ENCODE measurements at places on chromosomes 2 and 18.

DNA sequence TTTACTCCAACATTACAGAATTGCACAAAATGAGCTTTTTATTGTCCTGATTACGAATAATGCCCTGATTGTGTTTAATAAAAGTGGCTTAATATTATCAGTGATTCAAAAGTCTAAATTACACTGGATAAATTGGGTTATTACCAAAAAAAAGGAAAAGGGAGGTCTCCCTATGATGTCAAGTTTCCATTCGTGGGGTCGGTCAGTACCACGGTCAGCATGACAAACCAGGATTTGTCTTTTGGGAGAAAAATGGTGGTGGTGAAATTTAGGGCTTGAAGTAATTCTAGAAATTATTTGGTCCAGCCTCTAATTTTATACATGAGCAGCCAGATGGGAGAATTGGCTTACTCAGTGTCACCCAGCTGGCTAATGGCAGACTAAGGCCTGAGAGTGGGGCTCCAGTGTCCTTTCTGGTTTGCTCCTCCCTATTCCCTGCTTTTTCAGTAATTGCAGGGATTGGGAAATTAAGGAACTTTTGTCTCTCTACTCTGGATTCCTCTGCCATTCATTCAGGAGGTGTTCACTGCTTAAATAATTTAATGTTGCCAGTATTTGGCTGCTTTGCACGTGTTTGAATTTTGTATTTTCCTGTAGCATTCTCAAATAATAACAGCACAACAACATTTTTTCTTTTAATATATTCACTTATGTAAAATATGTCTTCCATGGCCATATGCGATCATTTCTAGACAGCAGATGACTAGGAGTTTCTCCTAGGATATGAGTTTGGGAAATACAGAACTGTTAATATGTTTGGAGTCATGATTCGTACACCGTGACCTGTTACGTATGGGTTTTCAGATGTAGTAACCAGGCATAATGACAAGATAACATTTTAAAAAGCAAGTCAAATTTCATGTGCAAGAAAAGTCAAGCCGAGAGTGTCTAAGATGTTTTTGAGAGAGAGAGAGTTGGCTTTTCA lies 128.9 kb upstream of the NOSTRIN start:
- no peak for DNase-seq

- DNase-seq = no peak
Observed at GRCh38 chr2:176851889-176852483, 360.6 kb upstream of the HNRNPA3 start.

DNA sequence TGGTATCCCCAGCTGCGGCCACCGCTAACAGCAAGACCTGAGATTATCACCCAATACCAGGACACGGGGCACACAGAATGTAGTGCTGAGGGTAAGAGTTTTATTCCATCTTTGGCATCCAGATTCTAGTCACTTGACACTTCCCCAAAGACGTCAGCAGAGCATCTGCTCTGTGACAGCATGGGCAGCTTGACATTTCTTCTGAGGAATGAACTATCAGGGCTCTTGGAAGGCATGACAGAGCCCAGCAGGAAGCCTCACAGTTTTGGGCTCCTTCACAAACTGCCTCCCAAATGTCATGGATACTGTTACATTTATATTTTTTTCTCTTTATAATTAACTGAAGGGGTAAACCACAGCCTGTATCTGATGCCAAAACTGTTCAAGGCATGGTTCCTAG lies 1010.7 kb downstream of the TDRD15 start:
- DNase-seq = no peak

GRCh38 chr2:7449298-7449697 lies 532.1 kb downstream of the RNF144A start:
- no peak for DNase-seq

DNA sequence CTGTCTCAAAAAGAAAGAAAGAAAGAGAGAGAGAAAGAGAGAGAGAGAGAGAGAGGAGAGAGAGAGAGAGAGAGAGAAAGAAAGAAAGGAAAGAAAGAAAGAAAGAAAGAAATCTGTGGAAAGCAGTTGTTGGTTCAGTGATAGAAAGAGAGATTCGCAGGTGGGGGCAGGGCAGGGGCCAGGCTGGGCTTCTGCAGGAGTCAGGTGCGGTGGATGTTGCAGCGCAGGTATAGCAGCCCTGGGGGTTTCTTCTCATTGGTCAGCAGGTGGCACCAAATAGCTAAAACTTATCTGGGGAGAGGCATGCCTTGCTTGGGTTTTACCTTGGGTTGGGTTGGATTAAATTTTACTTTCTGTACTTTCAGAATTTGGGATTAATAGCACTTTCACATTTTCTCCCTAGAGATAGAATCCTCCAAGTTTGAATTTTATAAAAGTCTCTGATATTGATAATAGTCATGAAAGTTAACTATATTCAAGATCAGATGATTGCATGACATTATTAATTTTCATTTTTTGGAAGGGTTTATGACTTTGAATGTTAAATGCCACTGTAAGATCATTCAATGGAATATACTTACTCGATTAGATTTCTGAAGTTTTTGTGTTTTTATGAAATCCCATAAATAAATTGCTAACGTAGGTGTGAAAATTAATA lies 66.6 kb downstream of the SPTBN1 start:
- peak; percentile 56 for DNase-seq

DNA sequence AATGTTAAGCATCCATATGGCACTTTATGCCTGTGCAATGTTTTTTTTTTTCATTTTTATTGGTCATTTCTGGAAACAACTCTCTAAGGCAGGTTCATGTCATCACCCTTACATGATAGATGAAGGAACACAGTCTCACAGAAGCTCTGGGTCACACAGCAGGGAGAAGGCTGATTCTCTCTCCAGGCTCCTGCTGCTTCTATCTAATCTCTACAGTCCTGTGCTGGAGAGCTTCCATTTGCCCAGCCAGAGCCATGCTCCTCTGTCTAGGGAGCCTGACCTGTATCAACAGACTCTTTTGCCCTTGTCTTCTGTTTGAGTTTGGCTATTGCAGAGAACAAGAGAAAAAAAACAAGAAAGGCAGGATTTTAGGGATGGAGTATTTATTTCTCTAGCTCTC lies 584.8 kb downstream of the MBD2 start:
- no peak for DNase-seq

Data from activated CD4-positive, alpha-beta T cell treated with anti-CD3 and anti-CD28 coated beads, Interleukin-2, amount 50 U/mL, for 4 hours (primary cell).